Pancreas (tissue), 10 donors: ENCODE measurements at places on chromosomes 2 and 18.

DNA sequence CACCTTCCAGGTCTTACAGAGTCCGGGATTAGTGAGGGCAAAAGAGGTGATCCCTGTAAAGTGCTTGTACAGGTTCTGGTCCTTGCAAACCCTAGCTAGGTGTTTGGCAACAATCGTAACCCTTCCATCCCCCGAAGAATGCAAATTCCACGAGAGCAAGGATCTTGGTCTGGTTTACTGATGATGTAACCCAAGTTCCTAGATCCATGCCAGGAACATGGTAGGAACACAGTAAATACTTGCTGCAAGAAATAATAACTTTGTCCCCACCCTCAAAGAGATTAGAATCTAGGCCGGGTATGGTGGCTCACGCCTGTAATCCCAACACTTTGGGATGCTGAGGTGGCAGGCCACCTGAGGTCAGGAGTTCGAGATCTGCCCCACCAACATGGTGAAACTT, 6.8 kb upstream of the NEU2 start:
- no peak for DNase-seq

DNA sequence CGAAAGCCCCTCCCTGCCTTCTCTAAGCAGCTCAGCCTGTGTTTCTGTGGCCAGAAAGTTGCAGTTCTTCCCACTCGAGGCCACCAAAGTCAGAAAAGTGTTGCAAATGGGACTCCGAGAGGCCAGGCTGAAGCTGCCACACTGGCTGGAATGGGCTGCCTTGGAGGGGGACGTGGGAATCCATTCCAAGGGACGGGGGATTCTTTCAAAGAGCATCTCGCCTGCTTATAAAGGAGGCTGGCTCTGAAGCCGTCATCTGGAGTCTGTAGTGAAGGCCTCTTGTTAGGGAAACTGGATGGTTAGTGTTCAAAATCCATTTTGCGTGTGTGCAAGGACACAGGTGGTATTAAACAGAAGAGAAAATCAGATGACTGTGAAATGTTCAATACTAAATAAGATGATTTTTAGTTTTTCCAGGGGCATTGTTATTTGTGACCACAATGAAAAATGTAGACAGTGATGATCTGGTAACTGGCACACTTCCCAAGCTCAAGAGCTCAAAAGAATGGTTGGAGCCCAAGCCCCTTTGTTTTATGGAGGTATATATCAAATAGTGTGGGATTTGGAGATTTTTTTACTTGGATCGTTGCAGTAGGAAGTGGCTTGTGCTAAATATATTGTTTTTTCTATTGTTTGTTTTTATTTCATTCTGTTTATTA, 782 bp downstream of the FAM228B start:
- DNase-seq: no peak

- DNase-seq: no peak
Observed at GRCh38 chr2:158228943-158229508, 127.3 kb downstream of the UPP2 start.

DNA sequence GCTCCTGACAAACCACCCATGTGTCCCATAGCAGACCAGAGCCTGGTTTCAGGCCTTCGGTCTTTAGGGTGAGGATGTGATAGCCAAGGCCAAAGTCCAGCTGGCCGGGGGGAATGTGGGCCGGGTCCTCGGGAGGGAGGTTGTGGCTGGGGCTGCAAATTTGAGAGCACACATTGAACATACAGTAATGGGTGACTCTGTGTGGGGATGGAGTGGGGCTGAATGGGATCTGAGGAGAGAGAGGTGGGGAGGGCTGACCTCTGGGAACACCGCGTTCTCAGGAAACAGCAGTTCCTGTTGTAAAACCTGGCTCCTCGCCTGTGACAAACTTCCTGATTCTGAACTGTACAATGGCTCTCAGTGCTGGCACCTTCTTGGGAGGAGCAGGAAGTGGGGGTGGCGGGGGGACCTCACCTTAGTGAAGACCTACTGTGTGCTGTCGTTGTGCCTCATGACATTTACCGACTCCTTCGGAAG, 48.8 kb downstream of the MCFD2 start:
- peak; percentile 58 for DNase-seq

GRCh38 chr2:71299507-71299906, 32.1 kb upstream of the ZNF638 start:
- no peak for DNase-seq

- no peak for DNase-seq
Observed at GRCh38 chr2:178796079-178796677, 11.0 kb downstream of the TTN start.

DNA sequence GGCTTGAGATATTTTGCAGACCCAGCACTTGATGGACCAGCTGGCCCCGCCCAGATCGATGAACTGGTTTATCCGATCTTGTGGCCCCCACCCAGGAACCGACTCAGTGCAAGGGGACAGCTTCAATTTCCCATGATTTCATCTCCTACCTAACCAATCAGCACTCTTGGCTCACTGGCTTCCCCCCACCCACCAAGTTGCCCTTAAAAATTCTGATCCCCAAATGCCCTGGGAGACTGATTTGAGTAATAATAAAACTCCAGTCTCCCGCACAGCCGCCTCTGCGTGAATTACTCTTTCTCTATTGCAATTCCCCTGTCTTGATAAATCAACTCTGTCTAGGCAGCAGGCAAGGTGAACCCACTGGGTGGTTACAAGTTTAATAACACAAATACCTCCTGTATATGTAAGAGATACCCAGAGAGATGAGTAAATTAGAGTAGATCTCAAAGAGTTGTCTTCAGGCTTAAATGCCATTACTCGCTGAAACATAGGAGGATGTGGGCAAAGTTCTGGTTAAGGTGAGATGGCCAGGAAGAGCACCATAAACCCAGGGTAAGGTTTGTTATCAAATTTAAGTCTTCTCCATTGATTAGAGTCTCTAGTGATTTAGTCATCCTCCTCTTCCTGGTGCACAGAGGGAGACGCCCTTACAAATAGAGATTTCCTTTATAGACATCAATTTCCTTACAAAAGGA, 222.8 kb downstream of the ARL4C start:
- DNase-seq: no peak

DNA sequence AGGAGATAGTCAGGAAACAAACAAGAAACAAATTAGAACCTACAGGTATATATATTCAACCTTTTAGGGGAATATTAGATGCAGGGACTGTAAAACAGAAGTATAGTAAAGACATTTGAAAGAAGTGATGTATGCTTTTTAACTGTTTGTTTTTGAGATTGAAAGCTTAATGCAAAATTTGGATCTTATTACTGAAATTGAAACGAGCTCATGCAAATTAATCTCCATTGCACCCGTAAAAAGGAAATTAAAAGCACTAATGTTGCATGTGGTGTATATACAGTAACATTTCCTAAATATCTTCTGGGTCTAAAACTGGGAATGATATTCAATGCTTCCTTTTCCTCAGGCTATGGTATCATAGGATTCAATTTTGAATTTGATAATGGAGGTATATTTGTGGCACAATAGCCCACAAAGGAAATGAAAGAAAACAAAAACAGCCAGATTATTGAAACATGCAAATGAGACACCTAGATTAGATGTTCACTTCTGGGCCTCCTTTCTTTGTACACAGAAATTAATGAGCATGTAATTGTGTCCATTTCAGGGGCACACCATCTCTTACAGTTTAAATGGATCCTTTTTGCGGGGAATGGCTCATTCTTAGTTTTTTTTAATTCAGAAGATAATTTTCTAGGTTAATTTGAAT, 1.6 kb upstream of the ELOA2 start:
- DNase-seq: no peak

GRCh38 chr2:168462543-168463045, 6.5 kb downstream of the CERS6 start:
- no peak for DNase-seq

DNA sequence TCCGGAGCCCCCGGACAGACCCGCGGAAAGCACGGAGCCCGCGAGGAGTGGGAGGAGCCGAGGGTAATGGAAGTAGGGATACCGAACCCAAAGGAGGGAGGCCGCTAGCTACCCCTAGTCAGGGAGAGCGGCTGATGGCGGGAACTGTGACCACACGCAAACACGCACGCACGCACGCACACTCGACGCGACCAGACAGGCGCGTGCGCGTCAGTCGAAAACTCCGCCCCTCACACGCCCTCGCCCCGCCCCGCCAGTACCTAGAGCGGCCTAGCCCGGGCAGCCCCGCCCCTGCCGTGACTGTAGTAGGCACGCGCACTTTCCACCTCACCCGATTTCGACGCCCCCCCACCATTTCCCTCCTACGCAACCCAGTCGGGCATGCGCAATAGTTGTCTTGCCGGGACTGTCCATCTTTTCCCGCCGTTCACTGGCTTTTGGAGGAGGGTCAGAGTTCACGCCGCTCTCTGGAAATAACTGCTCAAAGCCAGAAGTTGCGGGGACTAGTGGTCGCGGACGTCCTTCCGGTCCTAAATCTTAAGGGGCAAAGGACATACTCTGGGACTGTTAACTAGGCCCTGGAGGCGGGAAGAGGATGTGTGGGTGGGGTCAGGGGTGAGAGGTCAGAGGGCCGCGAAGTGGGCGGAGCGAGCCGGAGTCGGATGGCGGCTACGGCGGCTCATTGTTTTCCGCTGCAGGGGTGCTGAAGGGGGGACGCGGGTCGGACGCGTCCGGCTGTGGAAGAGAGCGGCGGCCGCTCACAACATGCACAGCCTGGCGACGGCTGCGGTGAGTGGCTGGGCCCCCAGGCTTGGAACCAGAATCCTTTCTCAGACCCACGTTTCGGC, at the start of the genes CNOT9 and USP37:
Gene CNOT9 (plus strand): TSS at position 650 of the 848 bp plus-strand sequence. CDS start 116 bp downstream, at position 766.
Gene USP37 (minus strand): TSS at position 162 of the 848 bp plus-strand sequence. CDS start 9,698 bp downstream, outside the sequence.
- DNase-seq: peak; percentile 100

DNA sequence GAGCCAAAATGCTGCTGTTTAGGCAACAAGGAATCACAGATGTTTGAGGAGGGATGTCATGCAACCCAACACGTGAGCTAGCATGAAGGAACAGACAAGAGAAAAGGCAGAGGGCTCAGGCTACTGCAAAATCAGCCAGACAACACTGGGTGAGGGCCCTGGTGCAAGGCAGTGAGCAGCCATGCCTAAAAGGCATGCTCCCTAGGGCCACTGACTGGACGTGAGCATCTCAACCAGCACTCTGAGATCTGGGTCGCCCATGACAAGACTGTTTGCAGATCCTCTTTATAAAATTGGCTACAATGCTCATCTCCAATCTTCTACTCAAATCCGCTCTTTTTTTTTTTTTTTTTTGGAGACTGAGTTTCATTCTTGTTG, 49.1 kb downstream of the KIAA2012 start:
- DNase-seq: no peak

GRCh38 chr2:61710711-61711110, 143.1 kb downstream of the FAM161A start:
- DNase-seq: no peak

DNA sequence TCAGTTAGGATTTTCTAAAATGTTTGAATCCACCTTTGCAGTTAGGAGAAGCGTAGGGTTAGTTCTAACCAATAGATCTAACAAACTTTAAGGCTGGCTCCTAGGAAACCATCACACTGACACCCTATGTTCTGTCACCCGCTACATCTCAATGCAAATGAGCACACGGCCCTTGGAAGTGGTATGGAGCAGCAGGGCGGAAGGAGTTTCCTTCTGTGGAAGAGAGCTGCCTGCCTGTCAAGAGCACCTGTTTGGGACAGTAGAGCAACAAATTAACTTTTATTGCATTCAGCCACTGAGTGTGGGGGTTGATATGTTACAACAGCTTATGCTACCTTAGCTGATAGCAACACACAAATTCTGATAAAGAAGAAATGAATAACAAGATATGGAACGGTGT, 306.9 kb upstream of the RAB6C start:
- no peak for DNase-seq

GRCh38 chr18:79866889-79867574, 69.3 kb downstream of the KCNG2 start:
- DNase-seq: no peak

DNA sequence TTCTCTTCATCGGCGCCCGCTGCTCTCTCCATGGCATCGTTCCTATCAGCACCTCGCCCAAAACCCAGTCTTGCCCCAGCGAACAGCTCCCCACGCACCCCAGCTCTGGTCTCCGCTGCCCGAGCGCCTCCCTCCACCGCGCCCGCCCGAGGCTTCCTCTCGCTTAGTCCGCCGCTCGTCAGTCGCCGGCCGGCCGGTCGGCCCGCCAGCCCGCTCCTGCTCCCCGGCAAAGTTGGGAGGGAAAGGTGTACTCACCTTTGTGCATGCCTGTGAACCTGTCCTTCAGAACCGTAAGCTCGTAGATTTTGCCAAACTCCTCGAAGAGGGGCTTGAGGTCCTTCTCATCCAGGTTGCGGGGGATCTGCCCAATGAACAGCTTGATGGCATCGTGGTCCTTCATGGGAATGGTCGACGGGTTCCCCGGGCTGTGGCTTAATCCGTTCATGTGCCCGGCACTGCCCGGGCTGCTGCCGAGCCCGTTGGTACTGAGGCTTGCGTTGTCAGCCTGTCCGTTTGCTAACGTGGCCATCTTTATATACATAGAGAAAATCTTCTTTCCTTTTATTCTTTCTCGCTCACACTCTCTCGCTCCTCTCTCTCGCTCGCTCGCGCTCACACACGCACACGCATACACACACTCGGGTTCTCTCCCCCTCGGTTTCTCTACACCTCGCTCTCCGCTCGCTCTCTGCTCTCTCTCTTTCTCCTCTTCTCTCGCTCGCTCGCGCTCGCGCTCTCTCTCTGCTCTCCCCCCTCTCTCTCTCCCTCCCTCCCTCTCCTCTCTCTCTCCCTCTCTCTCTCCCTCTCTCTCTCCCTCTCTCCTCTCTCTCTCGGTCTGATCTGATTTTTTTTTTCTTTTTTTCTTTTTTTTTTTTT, at the start of gene CELF4:
Gene CELF4 (minus strand): TSS at position 698 of the 876 bp plus-strand sequence.
- DNase-seq: no peak

- DNase-seq: no peak
Observed at GRCh38 chr18:3367491-3368091, 82.4 kb upstream of the TGIF1 start.

GRCh38 chr2:160289831-160290230, 89.8 kb upstream of the ITGB6 start:
- DNase-seq: no peak

- DNase-seq: no peak
Observed at GRCh38 chr2:227509076-227509475, 37.1 kb downstream of the AGFG1 start.

GRCh38 chr2:238855891-238856580, 8.2 kb downstream of the TWIST2 start:
- DNase-seq: no peak

GRCh38 chr2:155190342-155190741, 491.8 kb downstream of the KCNJ3 start:
- DNase-seq: no peak

- DNase-seq: no peak
Observed at GRCh38 chr2:176174824-176175708, 13.4 kb upstream of the HOXD1 start.

DNA sequence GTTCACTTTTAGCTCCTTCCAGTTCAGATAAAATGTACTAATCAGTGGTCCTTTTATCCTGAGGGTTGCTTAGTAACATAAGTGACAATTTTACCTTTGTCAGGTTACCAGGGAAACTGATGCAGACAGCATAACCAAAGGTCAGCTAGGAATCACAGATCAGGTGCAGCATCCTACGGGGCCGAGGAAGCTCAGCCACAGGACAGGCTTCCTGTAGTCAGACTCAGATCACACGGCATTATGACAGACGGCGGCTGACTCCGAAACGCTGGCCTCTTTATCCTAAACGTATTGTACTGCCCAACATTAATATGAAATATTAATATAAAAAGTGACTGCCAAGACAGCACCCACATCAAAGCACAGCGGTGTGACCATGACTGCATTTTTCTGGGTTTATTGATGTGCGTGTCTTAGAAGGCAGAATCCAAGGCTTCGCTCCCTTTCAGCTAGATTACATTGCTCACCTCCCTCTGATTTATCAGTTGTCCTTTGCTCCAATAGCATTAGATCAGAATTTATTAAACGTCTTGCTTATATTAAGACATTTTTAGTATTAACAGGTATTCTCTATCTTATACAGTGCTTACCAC, 444.5 kb downstream of the CMPK2 start:
- no peak for DNase-seq

GRCh38 chr2:25373269-25373981, 31.7 kb upstream of the DNMT3A start:
- DNase-seq: peak; percentile 87
